ENCODE measurements at places on chromosomes 11 and 22.
A peak's percentile ranks its signal among the peaks of the same experiment; 100 is the strongest.

- DNase-seq = no peak
These were observed 27.7 kb downstream of the MICAL2 start for GRCh38 chr11:12137938-12138731.

- DNase-seq = no peak
These were observed 11.9 kb downstream of the HOATZ start for GRCh38 chr11:111526501-111526900.

- no peak for DNase-seq
These were observed 55.6 kb downstream of the MPPED1 start for GRCh38 chr22:43467216-43467940.

GRCh38 chr11:82959987-82960778 lies 58.6 kb downstream of the DDIAS start:
- peak; percentile 57 for DNase-seq

DNA sequence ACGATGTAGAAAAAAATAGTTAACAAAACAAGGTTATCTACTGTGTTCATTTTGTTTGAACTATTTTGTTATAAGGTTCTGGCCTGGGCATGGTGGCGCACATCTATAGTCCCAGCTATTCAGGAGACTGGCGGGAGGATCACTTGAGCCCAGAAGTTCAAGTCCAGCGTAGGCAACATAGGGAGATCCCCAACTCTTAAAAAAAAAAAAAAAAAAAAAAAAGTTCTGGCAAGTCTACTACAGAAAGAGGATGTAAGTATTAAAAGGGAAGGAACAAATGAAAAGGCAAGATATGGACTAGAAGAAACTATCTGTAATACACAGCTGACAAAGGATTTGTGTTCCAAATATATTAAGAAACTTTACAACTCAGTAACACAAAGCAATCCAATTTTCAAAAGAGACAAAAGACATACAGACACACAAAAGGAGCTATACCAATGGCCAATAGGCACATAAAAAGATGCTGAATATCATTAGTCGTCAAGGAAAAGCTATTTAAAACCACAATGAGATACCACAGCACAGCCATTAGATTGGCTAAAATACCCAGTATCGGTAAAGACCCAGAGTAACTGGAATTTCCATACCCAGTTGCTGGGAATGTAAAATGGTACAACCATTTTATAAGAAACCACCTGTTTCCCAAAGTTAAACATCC lies 27.4 kb downstream of the RRAS2 start:
- peak; percentile 5 for DNase-seq

DNA sequence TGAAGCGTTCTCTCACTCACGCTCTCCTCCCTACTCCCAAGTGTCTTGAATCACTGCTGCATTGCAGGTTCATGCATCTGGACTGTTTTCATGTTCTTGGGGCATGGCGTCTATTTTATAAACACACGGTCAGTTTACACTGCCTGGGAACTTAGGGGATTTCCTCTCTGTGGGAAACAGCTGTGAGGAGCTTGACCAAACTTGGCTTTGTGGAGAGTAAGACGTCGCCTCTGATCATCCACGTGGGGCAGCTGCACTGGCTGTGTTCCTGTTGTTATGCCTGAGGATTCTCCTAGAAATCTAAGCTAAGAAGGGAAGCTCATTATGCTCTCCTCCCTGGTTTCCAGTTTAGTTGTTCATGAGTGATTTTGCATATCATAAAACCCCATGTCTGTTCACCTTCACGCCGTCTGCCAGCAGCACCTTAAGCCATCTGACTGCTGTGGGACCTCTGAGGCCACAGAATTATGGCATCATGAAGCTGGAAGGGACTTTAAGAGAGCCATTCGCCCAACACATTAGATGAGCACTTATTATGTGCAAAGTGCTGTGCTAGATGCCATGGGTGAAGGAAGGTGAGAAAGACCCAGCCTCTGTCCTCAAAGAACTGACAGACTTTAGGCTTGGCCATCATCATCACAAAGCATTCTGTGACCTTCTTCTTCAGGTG lies 38.8 kb upstream of the POU2AF1 start:
- peak; percentile 23 for DNase-seq
